ENCODE measurements at places on chromosomes 11 and 22.

DNA sequence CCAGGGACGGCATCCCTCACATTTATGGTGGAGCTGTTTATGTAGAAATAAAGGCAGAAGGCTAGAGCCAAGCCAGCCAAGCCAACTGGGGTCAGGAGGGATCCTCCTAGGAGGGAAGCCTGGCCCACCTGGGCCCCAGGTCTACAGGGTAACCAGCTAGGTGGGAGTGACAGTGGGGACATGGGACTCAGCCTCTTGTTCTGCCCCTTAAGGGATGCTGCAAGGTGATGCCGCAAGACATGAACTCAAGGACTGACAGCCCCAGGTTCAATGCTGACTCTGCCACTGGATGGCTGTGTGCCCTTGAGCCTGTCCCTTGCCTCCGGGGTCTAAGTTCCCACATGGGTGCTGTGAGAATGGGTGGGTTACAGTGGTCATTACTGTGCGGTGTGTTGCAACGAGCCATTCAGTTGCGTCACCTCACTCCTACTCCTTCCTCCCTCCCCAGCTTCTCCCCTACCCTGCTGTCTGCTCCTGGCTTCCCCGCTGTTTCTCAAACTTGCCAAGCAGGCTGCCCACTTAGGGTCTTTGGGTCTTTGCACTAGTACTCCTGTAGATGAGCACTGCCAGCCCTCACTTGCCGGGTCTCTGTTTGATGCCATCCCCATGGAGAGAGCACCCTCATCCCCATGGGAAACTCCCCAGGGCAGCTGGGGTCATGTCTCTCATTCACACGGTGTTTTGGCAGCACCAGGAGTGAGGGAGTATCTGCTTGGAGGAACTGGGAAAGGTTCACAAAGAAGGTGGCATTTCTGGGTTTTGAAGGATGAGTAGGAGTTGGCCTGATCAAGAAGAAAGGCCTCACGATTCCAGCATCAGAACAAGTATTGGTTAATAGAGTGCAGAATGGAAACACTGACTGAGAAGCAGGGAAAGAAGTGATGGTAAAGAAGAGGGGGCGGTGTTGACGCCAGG, 43.0 kb upstream of the RTL6 start:
- no peak for DNase-seq

- no peak for DNase-seq
Measured at GRCh38 chr11:71484248-71485062, 31.5 kb downstream of the NADSYN1 start.

GRCh38 chr11:81080476-81080875, 1639.6 kb upstream of the TENM4 start:
- DNase-seq: no peak

GRCh38 chr22:23984430-23984829, 4.5 kb downstream of the GSTT2 start:
- no peak for DNase-seq

DNA sequence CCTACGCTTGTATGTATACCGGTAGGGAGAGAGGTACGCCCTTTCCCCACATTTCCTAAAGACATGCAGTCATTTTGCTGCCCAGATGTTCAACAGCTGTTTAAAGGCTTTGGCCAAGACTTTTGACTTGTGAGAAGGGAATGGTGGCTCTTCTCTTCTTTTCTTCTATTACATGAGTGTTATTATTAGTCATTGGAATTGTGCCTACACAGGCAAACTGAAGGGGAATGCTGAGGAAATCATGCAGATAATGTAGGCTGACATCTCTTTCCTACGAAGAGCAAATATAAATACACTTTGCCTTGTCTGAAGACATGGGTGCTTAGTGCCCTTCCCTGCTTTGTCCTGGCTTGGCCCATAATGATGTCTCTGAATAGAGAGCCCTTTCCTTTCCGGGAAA, 194.3 kb upstream of the NARS2 start:
- no peak for DNase-seq

- no peak for DNase-seq
Measured at GRCh38 chr22:20822240-20822639, 36.4 kb downstream of the PI4KA start.

DNA sequence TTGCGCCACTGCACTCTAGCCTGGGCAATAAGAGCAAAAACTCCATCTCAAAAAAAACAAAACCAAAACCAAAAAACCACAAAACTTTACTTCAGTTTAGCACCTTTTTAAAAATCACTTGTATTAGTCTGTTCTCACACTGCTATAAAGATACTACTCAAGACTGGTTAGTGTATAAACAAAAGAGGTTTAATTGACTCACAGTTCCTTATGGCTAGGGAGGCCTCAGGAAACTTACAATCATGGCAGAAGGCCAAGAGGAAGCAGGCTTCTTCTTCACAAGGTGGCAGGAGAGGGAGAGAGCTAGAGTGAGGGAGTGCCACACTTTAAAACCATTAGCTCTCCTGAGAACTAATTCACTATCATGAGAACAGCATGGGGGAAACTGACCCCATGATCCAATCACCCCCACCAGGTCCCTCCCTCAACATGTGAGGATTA, 261.3 kb downstream of the TMEM135 start:
- DNase-seq: no peak

- DNase-seq: no peak
Measured at GRCh38 chr11:57453543-57454177, 6.7 kb upstream of the RTN4RL2 start.

DNA sequence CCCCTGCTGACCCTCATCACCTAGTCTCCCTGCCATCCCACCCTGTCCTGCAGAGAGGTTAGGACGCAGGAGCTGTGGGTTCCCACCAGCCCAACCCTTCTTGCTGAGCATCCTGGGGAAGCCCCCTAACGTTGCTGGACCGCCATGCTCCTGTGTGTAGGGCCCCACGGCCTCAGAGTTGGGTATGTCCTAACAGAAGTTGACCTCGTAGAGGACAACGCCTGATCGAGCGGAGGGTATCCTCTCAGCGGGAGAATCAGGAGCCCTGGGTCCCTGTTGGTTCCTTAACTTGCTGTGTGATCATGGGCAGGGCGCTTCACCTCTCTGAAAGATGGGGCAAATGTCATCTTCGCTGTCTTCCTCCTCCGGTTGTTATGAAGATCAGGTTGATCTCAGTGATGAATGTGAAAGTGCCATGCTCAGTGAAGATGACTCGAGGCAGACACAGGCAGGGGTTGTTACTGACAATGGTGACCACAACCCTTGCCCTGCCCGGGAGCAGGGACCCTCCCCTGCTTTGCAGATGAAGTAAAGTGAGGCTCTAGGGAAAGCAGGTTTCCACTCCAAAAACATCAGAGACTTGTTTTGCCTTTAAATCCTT, 19.3 kb upstream of the CD5 start:
- DNase-seq: peak; percentile 60

DNA sequence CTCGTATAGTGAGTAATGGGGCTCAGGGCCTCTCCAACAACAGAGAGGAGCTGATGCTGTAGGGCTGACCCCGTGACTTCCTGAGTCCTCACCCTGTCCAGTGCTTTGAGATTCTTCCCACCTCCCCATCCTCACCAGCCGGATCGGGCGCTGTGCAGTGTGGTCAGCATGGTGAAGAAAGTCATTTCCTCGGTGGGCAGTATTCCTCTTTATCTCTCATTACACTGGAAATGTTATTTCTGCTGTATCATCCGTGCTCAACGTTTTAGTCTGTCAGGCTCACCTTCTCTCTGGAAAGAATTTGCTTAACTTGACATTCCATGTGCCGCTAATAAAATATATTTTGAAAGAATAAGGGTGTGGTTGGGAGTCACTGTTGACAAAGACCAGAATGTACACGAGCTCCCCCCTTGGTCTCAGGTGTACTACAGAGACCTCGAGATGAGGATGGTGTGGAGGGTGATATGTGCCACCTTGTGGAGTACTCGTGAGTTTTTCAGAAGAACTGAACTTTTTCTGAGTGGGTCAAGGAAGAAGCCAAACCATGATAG, 25.7 kb upstream of the SCGB1A1 start:
- peak; percentile 38 for DNase-seq

DNA sequence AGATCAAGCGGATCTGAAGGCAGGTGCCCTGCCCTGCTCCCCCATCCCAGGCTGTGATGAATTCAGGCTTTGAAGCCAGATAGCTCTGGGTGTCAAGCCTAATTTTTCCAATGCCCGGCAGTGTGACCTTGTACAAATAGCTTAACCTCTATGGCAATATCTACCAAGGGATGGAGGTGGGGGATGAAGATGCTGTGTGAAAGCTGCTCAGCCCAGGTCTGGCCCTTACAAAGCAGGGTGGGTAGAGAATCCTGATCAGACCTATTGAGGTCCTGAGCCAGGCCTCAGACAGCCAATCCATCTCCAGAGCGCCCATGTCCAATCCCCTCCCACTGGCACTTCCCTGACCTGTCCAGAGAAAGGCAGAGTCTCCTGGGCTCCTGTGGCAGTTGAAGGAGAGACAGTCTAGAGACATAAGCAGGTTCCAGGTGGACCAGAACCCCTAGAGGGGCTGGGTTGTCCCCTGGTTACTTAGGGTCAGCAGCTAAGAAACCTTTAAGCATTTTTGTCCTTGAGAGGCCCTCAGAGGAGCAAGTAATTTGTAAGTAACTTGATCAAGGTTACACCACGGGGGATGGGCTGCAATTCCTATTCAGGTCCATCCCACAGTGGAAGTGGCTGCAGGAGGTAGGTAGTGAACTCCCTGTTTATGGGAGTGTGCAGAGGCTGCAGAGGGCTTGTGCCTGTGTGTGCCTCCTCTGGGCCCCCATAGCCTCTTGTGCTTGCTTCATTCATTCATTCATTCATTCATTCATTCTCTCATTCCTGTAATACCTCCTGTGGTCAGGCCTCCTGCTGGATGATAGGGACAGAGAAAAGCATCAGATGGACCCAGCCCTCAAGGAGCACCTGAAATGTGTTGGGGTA, 10.4 kb downstream of the P2RY2 start:
- no peak for DNase-seq

DNA sequence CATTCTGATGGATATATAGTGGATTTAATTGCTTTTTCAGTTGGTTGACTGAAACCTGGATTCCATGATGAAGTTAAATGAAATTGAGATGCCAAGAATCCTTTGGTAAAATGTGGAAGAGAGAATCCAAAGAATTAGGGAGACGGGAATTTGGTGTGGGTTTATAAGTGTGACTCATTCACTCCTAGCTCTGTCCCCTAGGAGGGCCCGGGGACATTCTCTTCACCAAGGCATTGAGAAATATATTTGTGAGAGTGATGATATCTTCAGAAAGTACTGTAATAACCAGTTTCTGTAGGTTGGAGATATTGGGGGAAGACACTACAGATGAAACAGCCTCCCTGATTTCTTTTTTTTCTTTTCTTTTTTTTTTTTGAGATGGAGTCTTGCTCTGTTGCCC, 13.6 kb upstream of the PHOX2A start:
- no peak for DNase-seq

- peak; percentile 33 for DNase-seq
Measured at GRCh38 chr11:102940714-102941588, 14.6 kb downstream of the MMP13 start.

DNA sequence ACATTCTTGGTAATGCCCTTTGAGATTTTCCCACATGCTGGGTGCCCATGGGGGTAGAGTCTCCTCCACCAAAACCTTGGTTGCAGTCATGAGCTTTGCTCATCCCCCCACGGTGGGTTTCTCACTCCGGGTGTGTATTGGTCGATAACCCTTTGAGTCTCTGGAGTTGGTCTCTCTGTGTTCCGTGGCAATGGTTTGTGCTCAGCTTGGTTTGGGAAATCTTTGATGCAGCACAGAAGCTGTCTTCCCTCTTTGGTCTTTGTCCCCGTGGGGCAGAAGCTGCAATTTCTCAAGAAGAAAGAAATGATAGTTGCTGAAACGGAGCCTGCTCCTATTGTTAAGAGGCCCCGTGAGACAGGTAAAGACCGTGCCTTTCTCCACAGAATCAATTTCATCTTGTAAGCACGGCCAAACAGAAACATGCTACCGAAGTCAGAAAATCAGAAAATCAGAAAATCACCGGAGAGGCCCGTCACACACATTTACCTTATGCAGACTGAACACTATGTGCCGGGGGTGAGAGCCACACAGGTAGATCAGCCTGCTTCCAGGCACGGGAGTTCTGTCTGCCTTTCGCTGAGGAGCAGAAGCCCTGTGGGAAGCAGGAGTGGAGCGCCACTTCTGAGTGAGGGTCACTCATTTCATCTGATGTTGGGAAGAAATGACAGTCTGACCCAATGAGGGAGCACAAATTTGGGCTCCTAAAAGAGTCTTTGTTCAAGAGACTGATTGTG, 186.1 kb downstream of the TBC1D22A start:
- DNase-seq: no peak

DNA sequence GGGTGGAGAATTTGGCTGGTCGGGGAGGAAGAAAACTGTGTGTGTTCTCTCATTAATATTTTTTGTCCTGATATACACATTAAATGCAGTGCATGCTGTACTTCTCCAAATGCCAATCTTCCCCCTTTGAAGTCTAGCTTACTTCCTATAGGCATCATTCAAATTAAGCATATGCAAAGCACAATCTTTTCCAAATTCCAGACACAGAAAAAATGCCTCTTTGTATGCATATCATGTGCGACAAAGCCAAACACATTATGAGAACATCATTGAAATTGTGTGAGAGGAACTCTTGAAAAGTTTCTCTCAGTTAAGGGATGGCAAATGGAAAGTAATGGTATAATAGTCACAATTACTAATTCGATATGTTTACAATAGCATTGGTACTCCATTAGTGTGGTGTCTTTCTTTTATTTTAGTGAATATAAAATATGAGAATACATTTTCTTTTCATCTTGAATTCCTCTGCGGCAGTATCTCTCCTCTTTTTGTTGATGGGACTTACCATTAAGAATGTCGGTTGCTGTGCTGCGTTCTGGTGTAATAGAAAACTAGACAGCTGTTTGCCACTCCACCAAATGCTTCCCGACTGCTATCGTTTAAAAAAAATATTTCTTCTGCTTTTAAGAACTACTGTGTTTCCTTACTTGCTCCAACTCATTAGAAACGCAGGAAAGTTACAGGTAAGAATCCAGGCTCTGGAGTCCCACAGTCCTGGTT, 19.3 kb upstream of the NRIP3 start:
- DNase-seq: no peak

DNA sequence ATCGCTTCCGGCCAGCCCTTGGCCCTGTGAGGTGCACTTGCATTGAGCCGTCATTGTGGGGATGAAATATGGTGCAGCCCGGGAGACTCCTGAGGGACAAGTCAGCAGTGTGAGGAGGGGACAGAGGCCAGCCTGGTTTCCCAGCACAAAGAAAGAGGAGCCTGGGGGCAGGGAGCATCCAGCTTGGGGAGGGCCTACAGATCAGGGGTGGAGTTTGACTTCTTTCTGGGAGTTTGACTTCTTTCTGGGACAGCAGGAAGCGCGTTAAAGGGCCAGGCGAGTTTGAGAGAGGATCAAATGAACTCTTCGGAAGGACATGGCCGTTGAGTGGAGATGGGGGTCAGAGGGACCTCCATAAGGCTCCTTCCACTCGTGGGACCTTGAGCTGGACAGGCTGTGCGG, 91.9 kb downstream of the LRRC32 start:
- no peak for DNase-seq

GRCh38 chr11:9206496-9206895, 58.7 kb downstream of the DENND5A start:
- DNase-seq: no peak

DNA sequence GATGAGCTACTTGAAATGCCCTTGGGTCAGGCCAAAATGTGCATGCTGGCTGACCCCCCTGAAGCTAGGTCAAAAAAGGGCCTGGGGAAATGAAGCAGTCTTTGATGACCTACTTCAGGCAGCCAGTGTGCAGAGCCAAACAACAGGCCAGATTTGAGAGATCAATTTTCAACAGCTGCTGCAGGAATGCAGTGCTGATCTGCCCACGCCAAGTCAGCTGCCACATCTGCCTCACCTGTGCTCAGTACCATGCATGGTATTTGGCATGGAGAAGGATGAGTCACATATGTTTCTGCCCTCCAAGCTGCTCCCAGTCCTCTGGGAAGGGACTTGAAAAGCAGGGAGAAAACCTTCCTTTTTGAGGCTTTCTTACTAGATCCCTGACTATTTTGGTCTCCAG, 35.8 kb downstream of the MTNR1B start:
- no peak for DNase-seq
